CD8-positive, alpha-beta memory T cell (primary cell): ENCODE measurements at places on chromosomes 16 and 17. TPM values are rescaled to one million over a fixed set of nuclear protein-coding genes. Genes with fewer than 3 reads are reported as not detected.

- no peaks in the 10 kb centered on the region for H3K27me3 ChIP-seq
- no peaks in the 10 kb centered on the region for H3K4me1 ChIP-seq
- H3K27ac ChIP-seq = no peak overlapping the region
- no peak overlapping the region for H3K4me3 ChIP-seq
- H3K36me3 ChIP-seq = no peaks in the 10 kb centered on the region
- no peak for DNase-seq
These were observed 32.1 kb downstream of the MYH3 start for GRCh38 chr17:10624969-10625368.

DNA sequence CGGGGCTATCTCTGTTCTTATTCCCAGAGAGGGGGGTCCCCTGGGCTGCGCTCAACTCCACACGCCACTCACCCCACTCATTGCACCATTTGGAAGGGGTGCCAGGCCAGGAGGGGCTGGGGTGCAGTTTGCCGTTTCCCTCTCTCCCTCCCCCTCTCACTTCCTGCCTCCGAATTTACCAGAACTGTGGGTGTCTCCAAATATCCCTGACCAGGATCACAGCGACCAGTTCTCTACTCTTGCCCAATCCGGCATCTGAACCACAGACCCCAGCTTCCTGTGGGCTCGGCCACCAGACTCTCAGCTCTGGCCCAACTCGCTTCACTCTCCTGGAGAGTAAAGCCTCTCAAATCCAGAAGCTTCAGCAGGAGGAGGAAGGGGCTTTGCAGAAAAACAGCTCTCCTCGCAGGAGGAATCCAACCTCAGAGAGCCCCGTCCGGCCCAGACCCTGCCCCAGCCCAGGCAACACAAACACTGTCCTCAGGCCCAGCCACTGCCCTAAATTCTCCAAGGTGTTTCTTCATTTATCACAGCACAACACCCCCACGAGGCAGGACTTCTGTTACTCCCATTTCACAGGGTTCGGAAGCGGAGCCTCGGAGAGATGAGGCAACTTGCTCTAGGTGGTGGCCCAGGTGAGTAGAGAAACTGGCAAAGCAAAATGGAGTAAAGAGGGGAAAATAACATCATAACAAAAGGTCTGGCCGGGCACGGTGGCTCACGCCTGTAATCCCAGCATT is 423 bp upstream of the ASGR2 start:
- no peak overlapping the region for H3K4me3 ChIP-seq
- no peak overlapping the region for H3K27ac ChIP-seq
- H3K4me1 ChIP-seq = no peaks in the 10 kb centered on the region
- DNase-seq = no peak
- no peaks in the 10 kb centered on the region for H3K27me3 ChIP-seq

CES1 gene
- 0.24 TPM for total RNA-seq

MSLN gene
- total RNA-seq = not detected

ARMC5 gene
- 15.9 TPM for total RNA-seq

C1QTNF8 gene
- not detected for total RNA-seq

C16orf92 gene
- total RNA-seq = not detected

GRCh38 chr17:55068862-55069811 is 100.6 kb downstream of the STXBP4 start:
- DNase-seq = no peak
- H3K27ac ChIP-seq = no peak overlapping the region
- no peaks in the 10 kb centered on the region for H3K36me3 ChIP-seq
- no peaks in the 10 kb centered on the region for H3K27me3 ChIP-seq

- no peak overlapping the region for H3K27ac ChIP-seq
- H3K4me3 ChIP-seq = no peak overlapping the region
- H3K4me1 ChIP-seq = no peaks in the 10 kb centered on the region
These were observed 17.9 kb downstream of the GINS2 start for GRCh38 chr16:85670840-85671239.

DNA sequence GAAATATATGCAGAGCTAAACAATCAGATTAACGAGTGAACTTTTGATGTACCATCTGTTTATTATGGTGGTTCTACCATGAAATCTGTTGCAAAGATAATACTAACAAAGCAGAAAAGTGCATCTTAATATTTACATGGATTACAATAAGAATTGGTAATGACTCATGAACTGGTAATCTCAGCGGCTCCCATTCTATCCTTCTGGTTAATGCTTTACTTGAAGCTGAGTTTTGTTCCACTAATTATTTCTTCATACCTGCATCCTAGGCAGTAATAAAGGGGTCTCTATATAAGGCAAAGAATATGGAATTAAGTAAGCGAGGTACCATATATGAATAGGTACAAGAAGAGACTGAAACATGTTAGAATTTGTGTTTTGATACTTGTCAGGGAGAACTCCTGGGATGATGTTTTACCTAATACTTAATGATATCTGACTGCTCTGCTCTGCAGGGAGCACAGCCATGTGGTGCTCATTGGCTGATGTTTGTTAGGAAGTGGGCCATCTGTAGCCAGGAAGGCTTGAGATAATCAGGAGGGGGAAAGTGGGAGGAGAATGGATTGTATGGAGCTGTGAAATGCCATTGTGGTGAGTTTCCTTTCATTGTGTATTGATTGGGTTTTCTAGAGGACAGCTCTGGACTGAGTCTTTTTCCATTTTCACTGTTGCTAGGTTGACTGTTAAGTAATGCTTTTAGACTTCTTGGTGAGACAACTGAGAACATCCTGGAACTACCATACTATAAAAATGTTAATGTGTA is 52.6 kb downstream of the MAP2K6 start:
- no peaks in the 10 kb centered on the region for H3K4me1 ChIP-seq
- no peaks in the 10 kb centered on the region for H3K36me3 ChIP-seq
- H3K27ac ChIP-seq = no peak overlapping the region
- H3K27me3 ChIP-seq = no peaks in the 10 kb centered on the region
